Frontal cortex (tissue), 4 donors: ENCODE measurements at places on chromosomes 12 and 14. TPM values are rescaled to one million over a fixed set of nuclear protein-coding genes. Genes with fewer than 3 reads are reported as not detected.

The PPFIA2 gene
- 152 TPM for total RNA-seq

The CIT gene
- 11.4 TPM for total RNA-seq

The PROX2 gene
- not detected for total RNA-seq

The XRCC3 gene
- total RNA-seq = 9.8 TPM

The SRGAP1 gene
- 40.8 TPM for total RNA-seq

The PPP1R36 gene
- total RNA-seq = 0.82 TPM

The SMIM41 gene
- not detected for total RNA-seq

The TSPAN19 gene
- total RNA-seq = not detected

The NPFF gene
- not detected for total RNA-seq

The ART4 gene
- not detected for total RNA-seq

The OR4E2 gene
- not detected for total RNA-seq

The ENDOU gene
- total RNA-seq = not detected

The CCDC175 gene
- 2.0 TPM for total RNA-seq

The CNTN1 gene
- total RNA-seq = 543 TPM

The ANKS1B gene
- total RNA-seq = 329 TPM

The CD69 gene
- not detected for total RNA-seq

The KCNMB4 gene
- total RNA-seq = 54.2 TPM

The TMTC2 gene
- total RNA-seq = 15.9 TPM

The C12orf57 gene
- total RNA-seq = 322 TPM

The MANSC4 gene
- total RNA-seq = 0.41 TPM

The C14orf132 gene
- 32.6 TPM for total RNA-seq

The P2RX2 gene
- total RNA-seq = not detected

The ATP2A2 gene
- 149 TPM for total RNA-seq

The KRT7 gene
- not detected for total RNA-seq

The NINJ2 gene
- total RNA-seq = 2.9 TPM
